CD4-positive, alpha-beta T cell treated with Interleukin-15 for 1 hour (primary cell): ENCODE measurements at places on chromosomes 3 and 15.

GRCh38 chr3:71277341-71277740 is 306.2 kb downstream of the FOXP1 start:
- no peak for DNase-seq

- DNase-seq, result no peak
Measured at GRCh38 chr15:98941595-98942255, 65.9 kb downstream of the PGPEP1L start.

GRCh38 chr3:41131224-41131623 is 68.1 kb upstream of the CTNNB1 start:
- DNase-seq, result no peak

DNA sequence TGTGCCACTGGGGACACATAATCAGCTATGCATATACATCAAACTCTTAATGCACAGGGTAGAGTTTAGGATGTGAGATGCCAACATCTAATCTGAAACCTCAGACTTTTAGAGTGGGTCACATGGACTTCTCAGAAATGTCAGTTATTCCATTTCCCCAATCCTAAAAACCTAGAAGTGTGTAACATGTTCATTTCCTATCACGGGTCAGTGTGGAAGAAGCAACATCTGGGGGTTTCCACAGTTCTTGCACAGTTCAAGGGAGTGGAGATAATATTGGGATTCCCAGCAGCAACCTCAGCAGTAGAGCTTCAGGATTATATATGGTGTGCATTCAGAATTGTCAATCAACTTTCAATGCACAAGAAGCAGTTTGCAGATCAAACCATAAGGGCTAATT is 44.4 kb upstream of the SPRED1 start:
- DNase-seq, result no peak

DNA sequence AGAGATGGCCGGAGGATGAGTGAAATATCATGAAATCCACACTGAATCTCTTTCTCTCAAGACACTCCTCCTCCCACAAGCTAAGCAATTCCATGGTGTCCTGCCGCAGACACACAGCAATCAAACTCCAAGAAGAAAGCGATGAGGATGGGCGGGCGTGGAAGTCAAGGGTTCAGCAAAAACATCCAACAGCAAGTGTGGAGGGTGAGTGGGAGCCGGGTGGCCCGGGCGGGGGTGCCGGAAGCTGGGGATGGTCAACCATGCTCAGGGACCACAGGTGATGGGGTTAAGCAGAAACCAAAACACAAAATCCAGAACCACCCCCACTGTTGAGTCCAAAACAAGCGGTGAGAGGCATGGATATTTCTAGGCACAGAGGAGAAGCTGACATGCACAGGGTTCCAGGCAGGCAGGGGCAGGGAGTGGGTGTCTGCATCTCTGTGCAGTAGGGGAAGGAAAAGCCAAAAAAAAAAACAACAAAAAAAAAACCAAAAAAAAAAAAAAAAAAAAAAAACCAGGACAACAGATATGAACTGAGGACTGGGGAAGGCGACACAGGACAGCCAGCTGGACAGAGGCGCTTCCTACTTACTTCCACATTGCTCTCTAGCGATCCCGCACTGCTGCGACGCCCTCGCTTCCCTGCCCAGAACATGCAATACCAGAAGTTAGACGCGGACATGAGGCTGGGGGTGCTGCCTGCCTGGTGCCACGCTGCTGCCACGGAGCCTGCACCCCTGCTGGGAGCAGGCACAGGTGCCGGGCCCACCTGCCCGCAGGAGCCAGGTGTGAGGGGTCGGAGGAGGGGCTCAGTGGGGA is 61.0 kb upstream of the RPL32 start:
- no peak for DNase-seq

- no peak for DNase-seq
Measured at GRCh38 chr15:101143321-101143720, 108.5 kb downstream of the CHSY1 start.

DNA sequence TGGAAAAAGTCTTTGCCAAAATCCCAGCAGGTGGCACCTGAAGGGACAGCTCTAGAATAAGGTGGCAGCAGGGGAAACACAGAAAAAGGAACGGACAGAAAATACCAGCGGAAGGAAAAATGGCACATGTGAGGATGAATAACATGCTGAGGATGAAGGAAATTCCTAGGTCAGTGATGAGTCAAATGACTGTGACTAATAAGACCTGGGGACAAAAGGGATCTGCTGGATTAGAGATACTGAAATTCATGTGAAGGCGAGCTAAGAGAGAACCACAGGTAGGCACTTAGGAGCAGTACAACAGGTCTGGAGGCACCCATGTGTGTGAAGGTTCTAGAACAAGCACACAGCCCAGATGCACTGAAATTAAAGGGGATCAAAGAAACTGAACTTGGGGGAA is 482.5 kb downstream of the FOXP1 start:
- no peak for DNase-seq

DNA sequence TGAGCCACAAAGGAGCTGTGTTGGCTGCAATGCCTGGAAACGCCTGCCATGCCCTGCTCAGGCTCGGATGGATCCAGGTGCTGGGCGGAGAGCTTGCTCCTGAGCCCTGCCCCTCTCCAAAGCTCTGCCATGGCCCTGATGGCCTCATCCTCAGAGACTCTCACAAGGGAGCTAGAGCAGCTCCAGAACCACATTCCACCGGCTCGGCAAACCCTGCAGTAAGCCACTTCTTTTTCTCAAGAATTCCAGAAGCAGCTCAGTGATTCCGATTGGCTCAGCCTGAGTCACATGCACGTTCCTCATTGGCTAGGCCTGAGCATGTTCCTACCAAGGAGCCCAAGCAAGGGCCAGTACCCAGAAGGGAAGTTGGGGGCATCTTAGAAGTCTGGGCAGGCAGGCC is 24.8 kb downstream of the TPRA1 start:
- DNase-seq, result no peak

DNA sequence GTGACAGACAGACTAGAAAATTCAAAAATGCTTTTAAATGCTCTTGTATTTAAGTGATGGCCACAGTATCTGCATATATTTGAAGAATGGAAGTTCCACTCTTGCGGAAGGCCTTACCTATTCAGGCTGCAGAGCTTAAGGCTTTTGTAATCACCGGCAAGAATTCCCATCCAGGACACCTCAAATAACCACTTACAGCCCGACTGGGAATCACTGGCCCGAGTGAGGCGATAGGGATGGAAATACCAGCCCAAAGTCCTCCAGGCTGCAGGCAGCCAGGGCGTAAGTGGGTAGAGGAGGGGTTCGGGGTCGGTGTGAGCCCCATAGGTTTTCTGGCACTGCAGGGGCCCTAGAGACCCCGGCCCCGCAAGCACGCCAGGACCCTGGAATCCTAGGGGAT is 9.5 kb downstream of the CMTM7 start:
- DNase-seq, result no peak

DNA sequence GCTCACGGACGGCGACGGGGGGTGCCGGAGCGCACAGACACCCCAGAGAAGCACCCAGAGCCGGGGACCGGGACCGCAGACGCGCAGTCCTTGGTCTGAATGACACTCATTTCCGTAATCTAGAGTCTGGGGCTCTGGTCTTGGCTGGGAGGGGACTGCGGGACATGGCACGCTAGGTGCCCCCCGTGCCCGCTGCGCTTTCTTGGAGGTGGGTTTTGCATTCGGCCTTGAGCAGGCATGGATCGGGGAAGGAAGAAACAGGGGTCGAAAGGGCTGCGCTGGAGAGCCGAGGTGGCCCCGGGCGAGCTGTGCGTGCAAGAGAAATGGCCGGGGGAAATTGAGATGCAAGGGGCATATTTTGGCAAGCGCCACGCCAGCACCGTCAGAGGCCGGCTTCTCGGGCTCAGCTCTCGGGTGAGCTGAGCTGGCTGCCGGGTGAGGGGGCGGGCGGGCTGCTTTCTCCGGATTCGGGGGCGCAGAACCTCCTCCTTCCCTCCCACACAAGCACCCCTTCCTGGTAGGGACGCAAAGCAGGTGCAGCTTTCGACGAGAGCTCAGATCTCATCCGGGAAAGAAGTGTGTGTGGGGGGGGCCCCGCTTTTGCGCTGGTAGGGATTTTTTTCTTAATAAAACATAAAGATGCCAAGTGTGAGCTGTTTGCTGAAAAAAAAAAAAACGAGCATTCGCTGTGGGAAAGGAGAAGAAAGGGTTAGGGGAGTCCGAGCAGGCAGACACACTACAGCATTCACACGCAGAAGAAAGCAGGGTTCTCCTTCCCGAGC is 963 bp upstream of the NTRK3 start:
- DNase-seq, result no peak

- no peak for DNase-seq
Measured at GRCh38 chr3:150252462-150252861, 155.6 kb upstream of the TSC22D2 start.

DNA sequence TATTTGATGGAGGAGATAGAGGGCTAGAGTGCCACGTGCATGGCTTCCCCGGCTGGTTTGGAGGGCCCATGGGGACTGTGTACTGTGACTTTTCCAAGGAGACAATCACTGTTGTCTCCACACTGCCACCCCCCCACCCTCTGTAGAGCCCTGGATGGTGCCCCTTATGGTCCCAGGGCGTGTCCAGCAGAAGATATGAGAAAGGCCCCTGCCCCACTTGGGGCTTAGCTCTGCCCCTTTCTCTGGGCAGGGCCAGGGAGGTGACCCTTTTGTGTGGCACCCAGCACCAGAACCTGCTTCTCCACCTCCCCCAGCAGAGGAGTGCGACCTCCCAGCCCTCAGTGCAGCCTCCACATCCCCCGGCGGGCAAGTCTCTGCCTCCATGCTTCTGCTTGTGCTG is 32.1 kb downstream of the SPSB4 start:
- DNase-seq, result no peak

- DNase-seq, result no peak
Measured at GRCh38 chr3:174776123-174776522, 83.0 kb upstream of the NAALADL2 start.

DNA sequence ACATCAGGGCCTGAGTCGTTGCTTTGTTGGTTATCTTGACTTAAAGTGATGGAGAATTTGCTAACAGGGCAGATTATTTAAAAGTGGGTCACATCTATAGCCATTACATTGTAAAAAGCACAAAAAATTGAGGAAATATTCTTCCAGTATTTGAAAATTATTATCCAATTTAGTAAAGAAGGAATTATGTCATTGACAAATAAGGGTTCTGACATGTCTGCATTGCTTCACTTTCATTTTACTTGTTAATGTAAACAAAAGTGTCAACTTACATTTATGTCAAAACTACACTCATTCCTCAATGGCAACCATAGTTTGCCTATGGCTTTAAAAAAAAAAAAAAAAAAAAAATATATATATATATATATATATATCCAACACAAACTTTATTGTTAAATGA is 3.4 kb upstream of the PARP14 start:
- DNase-seq, result no peak

DNA sequence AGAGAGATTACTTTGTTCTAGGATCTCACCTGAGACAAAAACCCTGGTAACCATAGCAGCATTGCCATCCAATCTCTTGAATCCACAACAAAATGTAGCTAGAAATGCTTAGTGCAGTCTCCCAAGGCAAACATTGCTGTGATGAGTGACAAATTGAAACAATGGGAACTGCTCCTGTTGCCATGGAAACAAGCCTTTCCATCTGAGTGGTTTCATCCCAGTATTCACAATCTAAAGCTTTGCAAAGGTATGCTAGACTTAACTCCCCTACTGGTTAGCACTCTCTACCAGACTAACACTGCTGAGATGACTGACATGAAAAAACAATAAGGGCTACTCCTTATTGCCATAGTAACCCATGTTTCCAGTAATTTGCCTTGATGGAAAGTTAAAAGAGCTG is 172.6 kb upstream of the CNTN3 start:
- no peak for DNase-seq

DNA sequence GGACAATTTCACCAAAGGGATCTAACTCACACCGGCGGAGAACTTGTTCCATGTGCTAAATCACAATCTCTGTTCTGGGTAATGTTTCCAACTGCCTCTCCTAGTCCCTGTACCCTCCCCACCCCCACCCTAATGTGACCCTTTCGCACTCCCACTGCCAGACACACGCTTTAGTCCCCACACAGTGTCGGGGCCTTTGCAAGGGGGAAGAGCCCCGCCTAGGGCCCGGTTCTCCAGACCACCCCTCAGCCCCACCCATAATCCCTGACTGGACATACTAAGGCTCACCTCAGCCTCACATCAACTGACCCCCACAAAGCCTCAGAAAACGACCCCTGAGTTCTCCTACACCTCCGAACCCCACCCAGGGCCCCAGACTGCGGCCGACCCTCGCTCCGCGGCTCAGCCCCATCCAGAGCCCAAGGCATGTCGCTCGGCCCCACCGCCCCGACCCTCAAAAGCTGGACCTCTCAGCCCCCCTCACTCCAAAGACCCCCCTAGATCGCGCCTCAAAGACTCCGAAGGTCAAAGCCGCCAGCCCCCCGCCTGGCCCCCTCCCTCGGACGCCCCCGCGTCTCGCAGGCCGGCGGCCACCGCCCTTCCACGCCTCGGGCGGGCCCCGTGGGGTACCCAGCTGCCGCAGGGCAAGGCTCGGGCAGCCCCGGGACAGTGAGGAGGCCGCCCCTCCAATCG is 72.0 kb upstream of the MAP4 start:
- DNase-seq, result no peak
